RPMI8226 (cell line): ENCODE measurements at places on chromosomes 4 and X.

DNA sequence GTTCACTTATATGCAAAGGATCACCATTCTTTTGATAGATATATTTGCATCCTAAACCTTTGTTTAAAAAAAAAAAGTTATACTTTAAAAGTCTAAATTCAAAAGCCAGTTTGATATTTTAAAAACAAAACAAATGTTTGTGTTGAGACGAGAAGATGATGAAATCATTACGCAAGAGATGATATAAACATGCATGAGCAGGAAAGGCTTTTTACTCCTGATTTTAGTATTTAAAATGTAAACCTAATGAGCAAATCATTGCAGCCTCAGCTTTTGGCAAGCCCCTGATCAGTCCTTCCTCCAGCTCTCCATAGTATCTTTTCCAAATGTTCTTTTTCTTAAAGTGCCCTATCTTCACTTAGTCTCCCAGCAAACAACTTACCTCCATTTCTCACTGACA, 115.6 kb downstream of the ARAP2 start:
- no peak for DNase-seq

DNA sequence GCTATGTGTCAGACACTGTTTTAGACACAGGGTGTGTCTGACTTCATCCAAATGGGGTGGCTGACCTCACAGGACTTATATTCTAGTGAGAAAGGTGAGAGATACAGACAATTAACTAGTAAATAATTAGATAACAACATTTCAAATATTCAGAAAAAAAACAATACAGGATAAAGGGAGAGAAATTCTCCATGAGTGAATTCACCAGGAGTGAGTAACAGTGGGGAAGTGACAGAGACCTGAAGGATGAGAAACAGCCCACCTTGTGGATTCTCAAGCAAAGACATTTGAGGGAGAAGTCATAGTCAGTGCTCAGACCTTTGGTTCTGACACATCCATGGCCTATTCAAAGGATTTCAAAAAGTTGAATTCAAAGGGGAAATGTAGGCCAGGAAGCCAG, 627.9 kb downstream of the IQCM start:
- no peak for DNase-seq

DNA sequence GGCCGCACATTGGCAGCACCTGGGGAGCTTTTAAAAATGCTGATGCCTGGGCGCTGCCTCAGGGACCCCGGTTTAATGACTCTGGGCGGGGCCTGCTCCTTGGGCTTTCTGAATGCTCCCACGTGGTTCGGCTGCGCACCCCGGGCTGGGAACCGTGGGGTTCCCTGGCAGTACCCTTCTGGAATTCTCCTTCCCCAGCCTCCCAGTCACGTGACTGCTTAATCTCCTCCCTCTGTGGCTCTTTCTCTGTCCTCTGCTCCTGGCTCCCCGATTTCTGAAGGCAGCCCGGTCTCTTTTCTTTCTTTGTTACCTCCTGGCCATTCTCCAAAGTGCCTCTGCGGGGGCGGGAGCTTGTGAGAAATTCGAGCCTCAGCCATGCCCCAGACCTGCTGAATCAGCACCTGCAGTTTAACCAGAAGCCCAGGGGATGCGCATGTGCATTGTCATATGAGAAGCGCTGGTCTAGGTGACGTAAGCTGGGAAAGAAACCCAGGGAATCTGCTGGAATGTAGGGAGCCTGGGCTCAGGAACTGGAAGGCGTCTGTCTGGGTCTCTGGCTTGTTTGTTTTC, 16.6 kb downstream of the CLCN4 start:
- peak; percentile 68 for DNase-seq

- no peak for DNase-seq
These were observed 37.2 kb upstream of the PAPSS1 start for GRCh38 chr4:107757283-107757682.

GRCh38 chrX:42129022-42129940, 205.9 kb upstream of the CASK start:
- DNase-seq = no peak

GRCh38 chr4:1993169-1993516, 15.6 kb downstream of the NELFA start:
- DNase-seq = no peak

GRCh38 chrX:38513112-38513742, 48.1 kb upstream of the TSPAN7 start:
- peak; percentile 56 for DNase-seq

DNA sequence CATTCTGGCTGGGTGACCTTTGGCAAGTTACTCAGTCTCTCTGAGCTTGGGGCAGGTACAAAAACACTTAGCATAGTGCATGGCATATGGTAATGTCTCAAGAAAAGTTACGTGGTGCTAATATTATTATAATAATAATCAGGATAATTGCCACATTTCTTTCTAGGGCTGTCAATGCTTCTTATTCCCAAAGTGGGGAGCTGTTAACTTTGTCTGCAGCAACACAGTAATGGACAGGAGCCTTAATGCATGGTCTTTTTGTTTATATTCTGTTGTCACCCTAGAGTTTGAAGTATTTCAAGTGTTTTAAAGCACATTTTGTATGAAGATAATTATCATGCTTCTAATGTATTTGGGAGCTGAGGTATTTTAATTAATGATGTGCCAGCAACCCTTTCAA, 121.8 kb downstream of the FHIP1A start:
- no peak for DNase-seq

DNA sequence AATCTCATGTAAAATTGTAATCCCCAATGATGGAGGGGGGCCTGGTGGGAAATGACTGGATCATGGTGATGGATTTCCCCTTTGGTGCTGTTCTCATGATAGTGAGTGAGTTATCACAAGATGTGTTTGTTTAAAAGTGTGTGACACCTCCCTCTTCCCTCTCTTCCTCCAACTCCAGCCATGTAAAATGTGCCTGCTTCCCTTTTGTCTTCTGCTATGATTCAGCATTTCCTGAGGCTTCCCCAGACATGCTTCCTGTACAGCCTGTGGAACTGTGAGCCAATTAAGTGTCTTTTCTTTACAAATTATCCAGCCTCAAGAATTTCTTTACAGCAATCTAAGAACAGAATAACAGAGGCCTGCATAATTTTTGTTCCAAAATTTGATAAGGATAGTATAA, 85.2 kb downstream of the ANAPC10 start:
- DNase-seq = no peak

GRCh38 chrX:41802958-41803357, 79.0 kb downstream of the GPR82 start:
- DNase-seq = no peak

GRCh38 chr4:181701214-181701613, 542.0 kb upstream of the TENM3 start:
- DNase-seq = no peak

GRCh38 chrX:13123857-13124345, 79.5 kb upstream of the FAM9C start:
- DNase-seq = no peak

DNA sequence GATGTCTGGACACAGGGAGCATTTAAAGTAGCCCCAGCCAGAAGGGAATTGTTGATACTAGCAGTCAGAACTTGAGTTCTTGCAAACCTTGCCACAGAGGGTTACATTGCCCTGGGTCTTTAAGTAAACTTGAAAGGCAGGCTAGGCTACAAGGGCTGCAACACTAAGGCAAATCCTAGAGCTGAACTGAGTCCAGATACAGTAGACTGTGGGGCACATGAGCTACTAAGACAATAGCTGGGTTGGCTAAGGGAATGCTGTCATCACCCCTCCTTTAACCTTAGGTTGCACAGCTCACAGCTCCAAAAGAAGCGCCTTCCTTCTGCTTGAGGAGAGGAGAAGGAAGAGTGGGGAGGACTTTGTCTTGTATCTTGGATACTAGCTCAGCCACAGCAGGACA, 35.6 kb downstream of the SH3BGRL start:
- DNase-seq = no peak

GRCh38 chr4:73211968-73212367, 46.6 kb downstream of the ANKRD17 start:
- DNase-seq = no peak

DNA sequence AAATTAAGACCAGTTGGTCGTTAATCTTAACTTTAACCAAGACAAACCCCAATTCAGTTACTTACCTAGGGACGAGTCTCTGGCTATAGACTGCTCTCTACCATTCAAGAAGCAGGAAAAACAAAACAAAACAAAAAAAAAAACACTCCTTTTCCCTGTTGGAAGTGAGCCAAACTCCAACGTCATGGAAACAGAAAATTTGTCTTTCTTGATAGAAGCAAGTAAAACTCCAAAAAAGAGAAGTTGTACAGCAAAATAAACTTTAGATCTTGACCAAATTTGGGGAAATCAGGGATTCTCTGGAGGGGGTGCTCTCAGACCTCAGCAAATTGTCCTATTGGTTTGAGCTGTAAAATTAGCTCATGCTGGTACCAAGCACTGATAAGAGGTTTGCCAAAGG, 3.7 kb downstream of the CNGA1 start:
- no peak for DNase-seq

- DNase-seq = no peak
These were observed 17.0 kb upstream of the MAPK10 start for GRCh38 chr4:86376850-86377249.

GRCh38 chr4:90245837-90246236, 118.6 kb downstream of the CCSER1 start:
- no peak for DNase-seq

- DNase-seq = peak; percentile 69
These were observed 2.1 kb downstream of the GAB3 start for GRCh38 chrX:154748712-154749339.

DNA sequence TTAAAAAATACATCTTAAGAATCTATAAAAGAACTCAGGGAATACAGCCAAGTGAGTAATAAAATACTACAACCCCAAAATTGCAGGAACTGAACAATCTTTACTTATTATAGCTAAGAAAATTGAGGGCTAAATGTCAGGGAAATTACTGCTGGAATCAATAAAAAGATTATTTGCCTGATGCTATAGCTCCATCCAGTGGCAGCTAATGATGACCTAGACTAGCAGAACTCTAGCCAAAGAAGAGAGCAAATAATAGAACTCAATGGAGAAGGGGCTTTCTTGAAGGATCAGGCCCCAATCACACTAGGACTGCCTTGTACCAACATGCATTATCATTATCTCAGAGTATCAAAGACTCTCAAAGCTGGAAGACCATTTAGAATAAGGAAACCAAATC, 85.0 kb upstream of the FAM241A start:
- peak; percentile 7 for DNase-seq
